Chondrocyte (in vitro differentiated cells): ENCODE measurements at places on chromosomes 7 and 10.

- DNase-seq, result no peak
Observed at GRCh38 chr7:42222891-42223290, 14.1 kb downstream of the GLI3 start.

DNA sequence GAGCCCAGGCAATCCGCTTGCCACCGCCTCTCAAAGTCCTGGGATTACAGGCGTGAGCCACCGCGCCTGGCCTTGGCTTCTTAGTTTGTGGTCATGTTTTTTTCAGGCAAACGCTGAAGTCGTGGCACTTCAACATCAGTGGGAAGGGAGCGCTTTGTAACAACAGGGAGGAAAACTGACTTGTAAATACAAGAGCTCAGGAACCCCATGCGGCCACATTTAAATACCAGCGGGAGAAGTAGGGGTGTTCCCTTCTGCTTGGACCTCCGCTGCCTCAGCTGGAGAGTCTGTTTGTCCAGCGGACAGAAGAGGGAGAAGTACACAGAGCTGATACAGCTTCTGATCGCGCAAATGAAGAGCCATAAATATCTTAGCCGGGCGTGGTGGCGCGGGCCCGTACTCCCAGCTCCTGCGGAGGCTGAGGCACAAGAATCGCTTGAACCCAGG is 108.7 kb upstream of the KMT2C start:
- no peak for DNase-seq

- DNase-seq, result no peak
Observed at GRCh38 chr7:118352867-118353453, 128.5 kb downstream of the ANKRD7 start.

DNA sequence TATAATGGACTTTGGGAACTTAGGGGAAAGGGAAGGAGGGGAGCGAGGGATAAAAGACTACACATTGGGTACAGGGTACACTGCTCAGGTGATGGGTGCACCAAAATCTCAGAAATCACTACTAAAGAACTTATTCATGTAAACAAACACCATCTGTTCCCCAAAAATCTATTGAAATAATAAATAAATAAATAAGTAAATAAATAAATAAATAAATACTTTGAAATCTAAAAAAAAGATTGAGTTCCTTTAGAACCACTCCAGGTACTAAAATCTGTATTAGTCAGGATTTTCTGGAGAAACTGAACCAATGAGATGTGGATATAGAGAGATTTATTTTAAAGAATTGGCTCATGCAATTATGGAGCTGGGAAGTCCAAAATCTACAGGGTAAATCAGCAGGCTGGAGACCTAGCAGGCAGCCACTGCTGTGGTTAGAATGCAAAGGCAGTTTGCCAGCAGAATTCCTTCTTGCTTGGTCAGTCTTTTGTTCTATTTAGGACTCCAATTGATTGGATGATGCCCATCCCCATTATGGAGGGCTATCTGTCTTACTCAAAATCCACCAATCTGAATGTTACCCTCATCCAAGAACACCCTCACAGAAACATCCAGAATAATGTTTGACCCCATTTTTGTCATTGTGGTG is 8.9 kb downstream of the IGFBP1 start:
- DNase-seq, result no peak

DNA sequence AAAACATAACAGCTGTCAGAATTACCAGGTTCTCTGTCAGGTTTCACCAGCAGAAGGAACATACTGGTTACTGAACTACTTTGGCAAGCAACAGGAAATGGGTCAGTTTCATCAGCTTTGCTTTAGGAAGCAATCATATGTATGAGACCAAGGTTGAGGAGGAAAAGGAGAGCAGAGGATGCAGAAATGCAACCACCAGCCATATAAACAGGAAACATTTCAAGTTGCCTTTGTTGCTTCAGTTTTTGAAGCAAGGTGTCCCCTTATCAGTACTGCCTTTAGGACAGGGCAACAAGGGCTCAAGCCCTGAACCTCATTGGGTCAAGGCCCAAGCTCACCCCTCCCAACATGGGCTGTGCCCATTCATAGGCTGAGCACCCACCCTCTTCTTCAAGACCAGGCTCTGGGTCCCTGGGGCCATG is 10.2 kb downstream of the HIPK2 start:
- no peak for DNase-seq

GRCh38 chr10:6089334-6090219 is 743 bp downstream of the RBM17 start:
- DNase-seq, result no peak

DNA sequence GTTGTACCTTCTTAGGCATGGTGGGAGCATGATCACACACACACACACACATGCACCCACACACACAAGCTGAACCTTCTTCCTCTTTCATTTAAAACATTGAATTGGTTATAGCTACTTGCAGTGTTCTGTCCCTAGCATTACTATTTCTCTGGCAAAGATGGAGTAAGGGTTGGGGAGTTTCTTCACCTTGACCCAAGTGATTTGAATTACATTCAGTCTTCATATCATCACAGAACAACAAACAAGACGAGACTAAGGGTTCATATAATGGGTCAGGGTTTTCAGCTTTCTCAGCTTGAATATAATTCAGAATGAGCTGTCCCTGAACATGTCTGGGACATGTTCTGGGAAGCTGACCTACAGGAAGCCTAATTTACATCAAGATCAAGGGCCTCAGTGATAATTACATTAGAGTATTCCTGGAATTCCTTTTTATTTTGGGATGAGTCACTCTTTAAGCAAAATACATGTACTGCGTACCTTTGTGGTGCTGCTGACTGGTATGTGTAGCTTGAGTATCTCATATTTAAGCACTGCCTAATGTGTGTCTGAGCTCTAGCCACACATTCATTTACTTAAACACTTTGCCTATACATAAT is 213.5 kb upstream of the TMEM229A start:
- DNase-seq, result no peak

DNA sequence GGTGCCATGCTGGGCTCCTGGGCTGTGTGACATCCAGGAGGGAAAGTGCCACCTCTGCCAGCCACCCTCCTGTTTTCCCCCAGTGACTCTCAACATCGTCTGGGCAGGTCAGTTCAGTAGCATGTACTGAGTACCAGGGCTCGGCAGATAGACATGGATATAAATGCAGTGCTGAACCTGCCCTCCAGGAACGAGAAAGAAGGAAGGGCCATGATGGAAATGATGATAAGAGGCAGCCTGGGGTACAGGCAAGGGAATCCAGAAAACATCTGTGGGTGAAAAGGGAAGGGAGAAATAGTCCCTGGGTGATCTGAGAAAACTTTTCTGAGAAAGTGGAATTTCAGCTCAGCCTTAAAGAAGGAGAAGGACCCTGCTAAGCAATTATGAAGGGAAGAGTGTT is 12.1 kb downstream of the CNNM1 start:
- DNase-seq, result no peak

- DNase-seq, result no peak
Observed at GRCh38 chr10:84944187-84944586, 615.8 kb downstream of the CCSER2 start.

DNA sequence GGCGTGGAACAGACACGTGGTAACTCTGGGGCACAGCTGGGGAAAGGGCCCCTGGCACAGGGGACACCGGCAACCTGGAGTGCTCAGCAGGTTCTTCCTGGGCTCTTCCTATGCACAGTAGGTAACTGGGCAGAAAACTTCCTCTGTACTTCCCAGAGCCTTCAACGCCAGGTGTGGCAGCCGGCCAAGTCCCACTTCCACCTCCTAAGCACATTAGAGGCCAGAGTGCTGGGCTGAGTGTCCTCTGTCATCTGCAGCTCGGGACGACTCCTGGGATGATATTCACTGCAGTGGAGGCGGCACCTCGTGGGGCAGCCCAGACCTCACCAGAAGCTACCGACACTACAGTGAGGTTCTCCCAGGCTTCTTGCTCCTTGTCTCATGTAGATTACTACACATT is 114.5 kb downstream of the LARP4B start:
- DNase-seq, result no peak

- no peak for DNase-seq
Observed at GRCh38 chr10:114347791-114348190, 56.5 kb downstream of the AFAP1L2 start.

- no peak for DNase-seq
Observed at GRCh38 chr7:50822110-50822509, 39.4 kb upstream of the GRB10 start.

GRCh38 chr7:77794000-77794399 is 4.2 kb downstream of the TMEM60 start:
- no peak for DNase-seq

DNA sequence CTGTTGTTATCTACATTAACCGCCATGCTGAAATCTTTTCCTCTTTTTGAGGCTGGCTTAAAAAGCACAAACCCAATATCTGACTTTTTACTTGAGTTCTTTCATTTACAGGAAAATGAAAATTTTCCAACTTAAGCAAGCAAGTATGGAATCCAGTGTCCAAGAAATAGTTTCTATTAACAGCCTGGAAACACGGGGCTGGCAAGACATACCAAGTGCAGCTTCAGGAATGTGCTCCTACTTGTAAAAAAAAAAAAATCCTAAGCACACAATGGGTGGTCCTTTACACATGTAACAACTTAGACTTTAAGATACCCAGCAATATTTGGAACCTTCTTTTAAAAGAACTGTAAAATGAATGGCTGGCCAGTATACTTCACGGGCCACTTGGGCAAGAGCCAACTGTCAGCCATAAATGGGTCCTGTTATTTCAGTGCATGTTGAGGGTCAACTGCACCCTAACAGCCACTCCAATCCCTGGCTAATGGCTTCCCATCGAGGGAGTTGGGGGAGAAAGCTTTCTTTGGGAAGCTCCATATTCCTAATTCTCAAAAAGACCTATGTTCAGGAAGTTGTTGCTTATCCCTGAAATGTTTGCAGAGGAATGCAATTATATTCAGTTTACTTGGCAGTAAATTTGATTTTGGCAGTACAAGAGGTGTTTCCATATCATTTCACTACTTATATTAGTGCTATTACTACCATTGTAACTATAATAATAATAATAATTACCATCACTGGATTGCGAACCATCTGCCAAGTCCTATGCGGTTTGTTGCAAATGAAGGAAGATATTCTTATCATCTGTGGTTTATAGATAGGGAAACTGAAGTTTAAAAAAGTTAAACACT is 236.4 kb upstream of the TMEM72 start:
- DNase-seq, result no peak

DNA sequence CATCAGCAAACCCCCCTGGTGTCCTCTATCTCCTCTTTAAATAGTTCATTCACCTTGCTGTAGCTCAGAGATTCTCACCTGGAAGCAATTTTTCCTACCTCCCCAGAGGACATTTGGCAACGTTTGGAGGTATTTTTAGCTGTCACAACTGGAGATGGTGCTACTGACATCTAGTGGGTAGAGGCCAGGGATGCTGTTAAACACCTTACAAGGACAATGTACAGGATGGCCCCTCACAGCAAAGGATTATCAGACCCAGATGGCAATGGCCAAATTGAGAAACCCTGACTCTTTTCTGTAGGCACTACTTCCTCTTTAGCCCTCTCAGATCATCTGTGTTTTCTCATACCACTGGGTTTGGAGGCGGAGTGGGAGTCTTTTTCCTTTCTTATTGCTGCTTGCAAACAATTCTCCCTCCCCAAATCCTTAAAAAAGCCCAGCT is 13.2 kb upstream of the TRA2A start:
- no peak for DNase-seq

GRCh38 chr10:43073191-43073590 is 3.7 kb upstream of the RET start:
- peak; percentile 81 for DNase-seq

GRCh38 chr10:62790571-62790970 is 13.9 kb upstream of the ADO start:
- DNase-seq, result no peak

- DNase-seq, result no peak
Observed at GRCh38 chr10:89475125-89475524, 60.3 kb downstream of the SLC16A12 start.

- no peak for DNase-seq
Observed at GRCh38 chr10:77301305-77301730, 336.3 kb downstream of the KCNMA1 start.

- no peak for DNase-seq
Observed at GRCh38 chr7:83921271-83921940, 272.5 kb upstream of the SEMA3E start.
